Esophagus squamous epithelium (tissue), 5 donors: ENCODE measurements at places on chromosomes 1 and 21. TPM values are rescaled to one million over a fixed set of nuclear protein-coding genes. Genes with fewer than 3 reads are reported as not detected.

SYPL2 gene
- total RNA-seq = 0.79 TPM

SPRR2F gene
- 1,391 TPM for total RNA-seq

SPRR3 gene
- 22,357 TPM for total RNA-seq

EEIG2 gene
- total RNA-seq = 6.5 TPM

PRKACB gene
- 7.2 TPM for total RNA-seq

ANKRD65 gene
- 9.7 TPM for total RNA-seq

ZMYND12 gene
- total RNA-seq = not detected

SMIM11 gene
- total RNA-seq = 7.4 TPM

IGFN1 gene
- total RNA-seq = not detected

BEND5 gene
- not detected for total RNA-seq

SLC44A5 gene
- 4.9 TPM for total RNA-seq

DNAJC6 gene
- 0.11 TPM for total RNA-seq

COL11A1 gene
- total RNA-seq = not detected

SPRR5 gene
- total RNA-seq = not detected

GCSAML gene
- total RNA-seq = 0.88 TPM
